Left renal pelvis (tissue), 4 donors: ENCODE measurements at places on chromosomes 11 and 22. TPM values are rescaled to one million over a fixed set of nuclear protein-coding genes. Genes with fewer than 3 reads are reported as not detected.

- no peak for DNase-seq
These were observed 51.4 kb downstream of the MICAL2 start for GRCh38 chr11:12161603-12162350.

GRCh38 chr11:122157653-122158161 lies 41.7 kb upstream of the BLID start:
- no peak for DNase-seq

DNA sequence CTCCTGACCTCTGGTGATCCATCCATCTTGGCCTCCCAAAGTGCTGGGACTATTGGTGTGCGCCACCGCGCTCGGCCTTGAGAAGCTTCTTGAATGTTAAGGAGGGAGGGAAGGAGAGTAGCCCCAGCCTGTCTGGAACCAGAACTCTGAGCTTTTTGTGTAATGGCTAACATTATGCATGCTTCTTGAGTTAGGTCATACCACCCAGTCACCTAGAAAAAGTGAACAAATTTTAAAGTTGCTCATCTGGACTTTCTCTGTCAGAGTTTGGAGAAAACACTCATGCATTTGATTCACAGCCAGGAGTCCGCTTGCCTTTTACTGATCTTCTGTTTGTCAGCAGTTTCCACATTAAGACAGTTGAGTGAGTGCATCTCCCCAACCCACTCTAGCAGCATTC lies 82.1 kb downstream of the PPP6R3 start:
- no peak for DNase-seq

- no peak for DNase-seq
These were observed 528 bp downstream of the WEE1 start for GRCh38 chr11:9573775-9574621.

DNA sequence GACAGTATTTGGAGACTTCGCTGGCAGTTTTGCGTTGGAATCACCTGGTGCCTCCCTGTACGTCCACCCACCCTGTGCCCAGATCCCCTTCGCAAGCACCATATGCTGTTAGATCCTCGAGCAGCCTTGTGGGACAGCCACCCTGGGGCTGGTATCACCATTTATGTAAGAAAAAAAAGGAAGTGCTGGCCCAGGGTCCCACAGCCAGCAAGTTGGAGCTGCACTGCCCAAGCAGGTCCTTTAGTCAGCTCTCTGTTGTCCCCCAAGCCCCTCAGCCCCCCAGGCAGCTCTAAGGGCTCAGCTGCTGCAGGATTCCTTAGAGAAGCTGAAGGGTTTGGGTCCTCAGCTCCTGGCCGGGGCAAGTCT lies 80.3 kb downstream of the FBLN1 start:
- DNase-seq, result no peak

DNA sequence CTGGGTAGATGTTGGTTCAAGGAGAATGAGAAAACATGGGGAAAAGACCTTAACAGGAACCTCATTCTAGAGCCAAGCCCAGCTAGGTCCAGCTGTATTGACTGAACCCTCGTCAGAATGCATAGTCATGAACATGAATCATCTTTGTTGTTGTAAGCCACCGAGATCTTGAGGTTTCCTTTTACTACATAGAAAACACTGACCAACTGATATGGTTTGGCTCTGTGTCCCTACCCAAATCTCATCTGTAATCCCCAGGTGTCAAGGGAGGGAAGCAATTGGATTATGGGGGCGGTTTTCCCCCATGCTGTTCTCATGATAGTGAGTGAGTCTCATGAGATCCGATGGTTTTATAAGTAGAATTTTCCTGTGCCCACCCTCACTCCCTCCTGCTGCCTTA lies 19.4 kb upstream of the PHOX2A start:
- no peak for DNase-seq

DNA sequence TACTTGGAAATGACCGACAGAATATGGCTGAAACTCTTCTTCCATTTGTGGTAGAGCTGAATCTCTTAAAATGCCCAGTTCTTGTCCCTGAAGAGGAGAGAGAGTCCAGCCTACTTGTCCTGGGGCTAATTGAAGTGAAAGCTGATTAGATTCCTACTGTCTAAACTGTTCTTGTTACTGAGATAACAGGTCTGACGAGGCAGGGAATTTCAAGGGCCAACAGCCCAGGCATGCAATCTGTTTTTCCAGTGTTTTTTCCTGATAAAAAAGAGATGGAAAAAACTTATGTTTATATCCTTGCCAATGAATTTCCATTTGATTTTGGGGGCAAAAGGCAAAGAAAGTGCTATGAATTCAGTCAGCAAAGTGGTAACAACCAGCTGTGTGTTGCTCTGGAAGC lies 195.5 kb downstream of the ETS1 start:
- DNase-seq, result no peak

- DNase-seq, result no peak
These were observed 19.1 kb downstream of the CD44 start for GRCh38 chr11:35157814-35158700.

Gene C11orf65
- 1.9 TPM for polyA plus RNA-seq

Gene RFPL3
- polyA plus RNA-seq, result not detected
